ENCODE measurements at places on chromosomes 7 and 10.

- DNase-seq: peak; percentile 9
These were observed 51.2 kb upstream of the GTF2I start for GRCh38 chr7:74606101-74606908.

DNA sequence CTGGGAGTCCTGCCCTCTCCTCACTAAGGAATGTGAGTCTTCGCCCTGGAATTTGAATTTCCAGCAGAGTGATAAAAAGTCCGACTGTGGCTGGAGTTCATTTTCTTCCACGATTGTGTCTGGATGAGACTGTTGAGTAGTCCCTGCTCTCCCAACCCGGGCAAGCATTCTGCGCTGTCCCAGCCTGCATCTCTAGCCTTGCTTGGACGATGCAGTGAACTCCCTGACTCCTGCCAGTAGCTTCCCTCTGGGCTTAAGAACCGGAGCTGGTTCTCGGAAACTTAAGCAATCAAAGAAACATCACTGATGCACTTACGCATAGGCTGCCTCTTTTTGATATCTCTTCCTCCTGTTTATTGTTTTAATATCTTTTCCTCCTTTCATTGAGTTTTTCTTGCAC is 116.0 kb upstream of the FZD8 start:
- DNase-seq: no peak

- no peak for DNase-seq
These were observed 147.0 kb upstream of the SLC13A1 start for GRCh38 chr7:123346766-123347165.

GRCh38 chr7:66586181-66586580 is 42.5 kb upstream of the KCTD7 start:
- no peak for DNase-seq

- no peak for DNase-seq
These were observed 40.2 kb upstream of the SLC26A3 start for GRCh38 chr7:107843184-107843583.

- no peak for DNase-seq
These were observed 13.9 kb upstream of the ZNF862 start for GRCh38 chr7:149824301-149824741.

DNA sequence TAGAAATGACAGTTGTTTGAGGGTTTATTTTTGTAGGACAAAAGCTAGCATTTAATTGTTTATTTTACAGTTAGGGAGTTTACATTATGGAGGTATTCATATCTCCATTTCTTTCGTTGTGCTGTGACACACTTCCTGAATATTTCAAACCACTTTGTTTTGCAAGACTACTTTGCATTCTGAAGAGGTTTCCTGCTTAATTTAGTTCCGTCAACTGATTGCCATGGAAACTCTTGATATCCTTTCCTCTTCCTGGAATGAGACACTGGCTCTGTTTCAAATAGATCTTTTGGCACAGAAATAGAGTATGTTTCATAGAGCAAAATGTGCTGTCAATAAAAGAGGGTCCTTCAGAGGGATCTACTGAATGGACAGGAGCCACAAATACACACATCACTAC is 159.5 kb upstream of the AGR3 start:
- DNase-seq: no peak

- DNase-seq: no peak
These were observed 170.2 kb upstream of the AUTS2 start for GRCh38 chr7:69428089-69428488.

GRCh38 chr10:38025283-38025682 is 14.8 kb downstream of the ZNF33A start:
- DNase-seq: no peak

DNA sequence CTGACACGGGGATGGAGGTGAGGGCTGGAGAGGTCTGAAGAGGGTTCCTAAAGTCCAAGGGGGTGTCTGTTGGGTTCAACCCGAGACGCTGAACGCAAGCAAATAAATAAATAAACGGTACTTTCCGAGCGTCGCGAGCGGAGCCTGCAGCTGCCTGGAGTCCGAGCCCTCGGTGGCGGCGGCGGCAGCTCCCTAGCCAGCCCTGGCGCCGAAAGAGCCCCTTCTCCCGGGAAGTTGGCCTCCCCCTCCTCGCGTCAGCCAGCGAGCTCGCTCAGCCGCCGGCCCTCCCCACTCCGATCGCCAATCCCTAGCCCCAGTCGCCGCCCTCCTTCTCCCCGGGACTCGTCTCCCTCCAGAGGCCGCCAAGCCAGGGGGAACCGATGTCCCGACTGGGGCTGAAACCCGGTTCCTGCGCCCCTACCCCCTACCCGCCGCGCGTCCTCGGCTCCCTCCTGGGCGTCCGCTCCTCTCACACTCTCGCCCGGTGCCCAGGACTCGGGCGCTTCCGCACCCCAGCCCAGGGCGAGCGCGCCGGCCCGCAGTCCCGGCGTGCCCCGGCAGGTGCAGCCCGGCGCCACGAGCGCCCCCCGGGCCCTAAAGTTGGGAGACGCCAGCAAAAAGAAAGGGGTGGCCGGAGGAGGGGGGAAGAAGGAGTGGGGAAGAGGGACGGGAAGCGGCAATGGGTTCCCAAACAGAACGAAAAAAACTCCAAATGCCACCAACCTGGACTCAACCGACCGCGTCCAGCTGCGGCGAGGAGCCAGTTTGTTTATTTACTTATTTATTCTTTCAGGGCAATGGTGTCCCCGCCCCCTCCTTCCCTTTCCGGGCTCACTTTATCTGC is at the start of gene GFRA1:
TSS of gene GFRA1 (minus strand) at position 767 of the 844 bp plus-strand sequence. CDS start 1,177 bp downstream, outside the sequence.
- no peak for DNase-seq

- DNase-seq: no peak
These were observed 11.0 kb upstream of the BLVRA start for GRCh38 chr7:43747328-43748105.

- no peak for DNase-seq
These were observed 48.1 kb downstream of the EGFR start for GRCh38 chr7:55066938-55067337.

DNA sequence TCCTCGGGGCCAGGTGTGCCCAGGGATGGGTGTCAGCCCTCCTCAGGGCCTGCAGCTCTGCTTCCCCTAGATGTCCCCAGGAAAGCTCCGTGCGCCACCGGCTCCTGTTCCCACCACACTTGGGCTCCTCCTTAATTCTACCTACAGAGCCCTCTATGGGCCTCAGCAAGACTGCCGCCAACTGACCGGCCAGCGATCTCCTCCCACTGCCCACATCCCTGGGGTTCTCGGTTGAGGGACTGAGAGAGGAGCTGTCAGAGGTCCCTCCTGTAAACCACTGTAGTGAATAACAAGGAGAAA is 5.3 kb upstream of the LDB3 start:
- DNase-seq: no peak

DNA sequence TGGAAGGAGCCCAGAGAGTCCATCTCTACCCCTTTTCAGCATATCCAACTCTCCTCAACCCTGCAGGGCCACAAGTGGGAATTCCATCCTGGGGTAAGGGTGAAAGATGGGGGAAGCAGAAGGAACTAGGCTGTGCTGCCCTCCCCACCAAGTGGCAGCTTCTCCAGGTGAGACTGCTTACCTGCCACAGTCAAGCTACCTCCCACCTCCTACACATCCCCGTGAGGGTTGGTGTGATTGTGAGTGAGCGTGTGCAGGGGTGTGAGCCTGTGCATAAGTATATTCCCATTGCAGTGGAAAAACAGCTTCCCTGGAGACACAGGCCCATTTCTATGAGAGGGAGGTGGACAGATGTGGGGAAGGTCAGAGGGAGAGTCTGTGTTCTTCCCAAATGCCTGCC is 376.6 kb downstream of the PLXNA4 start:
- DNase-seq: no peak

DNA sequence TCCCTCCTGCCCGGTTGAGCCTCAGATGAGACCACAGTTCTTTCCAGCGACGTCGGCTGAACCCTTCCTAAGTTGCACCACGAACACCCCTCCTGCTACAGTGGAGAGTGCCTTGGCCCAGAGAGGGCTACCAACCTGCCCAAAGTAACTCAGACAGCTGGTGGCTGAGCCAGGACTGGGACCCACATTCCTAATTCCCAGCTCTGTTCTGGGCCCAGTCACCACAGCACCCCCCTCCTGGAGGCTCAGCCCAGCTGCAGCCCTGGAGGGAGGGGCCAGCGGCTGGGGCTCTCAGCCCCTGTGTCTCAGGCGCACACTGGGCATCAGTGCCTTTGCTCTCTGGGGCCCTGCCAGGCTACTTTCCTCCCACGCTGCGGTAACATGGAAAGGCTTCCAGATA is 10.6 kb downstream of the ATP6V1F start:
- DNase-seq: no peak

DNA sequence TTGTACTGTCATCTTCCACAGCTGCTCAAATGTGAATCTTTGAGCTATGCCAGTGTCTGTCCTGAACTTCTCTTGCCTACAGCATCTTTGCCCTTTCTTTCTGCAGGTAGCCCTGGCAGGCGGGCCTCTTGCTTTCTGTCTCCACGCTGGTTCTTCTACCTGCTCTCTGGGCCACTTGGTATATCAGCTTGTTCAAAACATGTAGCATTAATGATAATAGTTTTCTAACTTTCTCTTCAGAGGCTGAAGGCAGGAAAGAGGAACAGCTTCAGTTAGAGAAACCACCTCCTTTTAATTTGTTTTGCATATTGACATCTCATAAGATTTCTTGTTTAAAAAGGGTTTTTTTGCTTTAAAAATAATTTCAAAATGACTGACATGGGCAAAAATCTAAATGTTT is 923 bp upstream of the FGL2 start:
- no peak for DNase-seq

GRCh38 chr10:118663176-118663575 is 67.7 kb upstream of the PRLHR start:
- DNase-seq: no peak

- no peak for DNase-seq
These were observed 50.0 kb downstream of the SRI start for GRCh38 chr7:88169717-88170320.

DNA sequence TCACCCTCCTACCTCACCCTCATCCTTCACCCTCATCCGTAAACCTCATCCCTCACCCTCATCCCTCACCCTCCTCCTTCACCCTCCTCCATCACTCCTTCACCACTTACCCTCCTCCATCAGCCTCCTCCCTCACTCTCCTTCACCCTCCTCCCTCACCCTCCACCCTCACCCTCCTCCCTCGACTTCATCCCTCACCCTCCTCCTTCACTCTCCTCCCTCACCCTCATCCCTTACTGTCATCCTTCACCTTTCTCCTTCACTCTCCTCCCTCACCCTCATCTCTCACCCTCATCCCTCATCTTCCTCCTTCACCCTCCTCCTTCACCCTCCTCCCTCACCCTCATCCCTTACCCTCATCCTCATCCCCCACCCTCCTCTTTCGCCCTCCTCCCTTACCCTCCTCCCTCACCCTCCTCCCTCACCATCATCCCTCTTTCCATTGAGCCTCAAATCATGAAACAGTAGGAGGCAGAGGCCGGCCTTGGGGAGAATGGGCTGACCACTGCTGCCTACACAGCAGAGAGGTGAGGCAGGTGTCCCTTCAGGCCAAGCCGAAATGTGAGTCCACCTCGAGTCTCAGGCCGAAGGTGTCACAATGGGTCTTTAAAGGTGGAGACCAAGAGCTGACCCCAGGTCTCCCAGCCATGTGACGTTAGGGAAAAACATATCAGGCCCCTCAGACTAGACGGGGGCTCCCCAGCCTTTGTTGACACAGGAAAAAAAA is 53.0 kb downstream of the PDGFA start:
- DNase-seq: no peak

GRCh38 chr7:123191132-123191531 is 8.6 kb downstream of the SLC13A1 start:
- no peak for DNase-seq

GRCh38 chr10:124611738-124612137 is 132.4 kb downstream of the FAM53B start:
- DNase-seq: no peak

GRCh38 chr7:152759949-152760853 is 649 bp downstream of the ACTR3B start:
- DNase-seq: no peak

GRCh38 chr7:21941611-21942141 is 4.0 kb downstream of the CDCA7L start:
- DNase-seq: no peak

- no peak for DNase-seq
These were observed 694 bp upstream of the WASL start for GRCh38 chr7:123749537-123749857.

- DNase-seq: no peak
These were observed 63.2 kb downstream of the CCDC3 start for GRCh38 chr10:12938271-12938670.

DNA sequence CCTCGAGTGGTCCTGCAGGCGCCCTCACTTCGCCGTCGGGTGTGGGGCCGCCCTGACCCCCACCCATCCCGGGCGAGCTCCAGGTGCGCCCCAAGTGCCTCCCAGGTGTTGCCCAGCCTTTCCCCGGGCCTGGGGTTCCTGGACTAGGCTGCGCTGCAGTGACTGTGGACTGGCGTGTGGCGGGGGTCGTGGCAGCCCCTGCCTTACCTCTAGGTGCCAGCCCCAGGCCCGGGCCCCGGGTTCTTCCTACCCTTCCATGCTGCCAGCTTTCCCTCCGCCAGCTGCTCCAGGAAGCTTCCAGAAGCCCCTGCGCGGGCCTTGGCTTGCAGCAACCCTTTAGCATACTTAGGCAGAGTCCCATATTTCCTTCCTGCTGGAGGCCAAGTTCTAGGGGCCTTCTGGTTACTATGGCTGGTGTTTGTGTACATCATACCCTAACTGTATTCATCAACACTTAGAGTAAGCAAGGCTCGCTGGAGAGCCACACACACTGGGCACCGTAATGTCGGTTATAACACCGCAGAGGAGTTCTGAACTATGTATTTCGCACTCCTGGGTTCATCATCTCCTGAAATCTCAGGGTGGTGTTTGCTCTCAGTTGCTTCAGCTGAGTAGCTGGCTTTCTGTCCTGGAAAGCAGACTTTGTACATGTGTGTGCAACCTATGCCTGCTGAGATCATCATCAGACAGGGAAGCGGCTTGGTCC is 471 bp downstream of the MGMT start:
- no peak for DNase-seq

GRCh38 chr7:38629651-38630510 is 1.3 kb downstream of the AMPH start:
- DNase-seq: no peak

- no peak for DNase-seq
These were observed 38.8 kb upstream of the ASL start for GRCh38 chr7:66036788-66037187.

DNA sequence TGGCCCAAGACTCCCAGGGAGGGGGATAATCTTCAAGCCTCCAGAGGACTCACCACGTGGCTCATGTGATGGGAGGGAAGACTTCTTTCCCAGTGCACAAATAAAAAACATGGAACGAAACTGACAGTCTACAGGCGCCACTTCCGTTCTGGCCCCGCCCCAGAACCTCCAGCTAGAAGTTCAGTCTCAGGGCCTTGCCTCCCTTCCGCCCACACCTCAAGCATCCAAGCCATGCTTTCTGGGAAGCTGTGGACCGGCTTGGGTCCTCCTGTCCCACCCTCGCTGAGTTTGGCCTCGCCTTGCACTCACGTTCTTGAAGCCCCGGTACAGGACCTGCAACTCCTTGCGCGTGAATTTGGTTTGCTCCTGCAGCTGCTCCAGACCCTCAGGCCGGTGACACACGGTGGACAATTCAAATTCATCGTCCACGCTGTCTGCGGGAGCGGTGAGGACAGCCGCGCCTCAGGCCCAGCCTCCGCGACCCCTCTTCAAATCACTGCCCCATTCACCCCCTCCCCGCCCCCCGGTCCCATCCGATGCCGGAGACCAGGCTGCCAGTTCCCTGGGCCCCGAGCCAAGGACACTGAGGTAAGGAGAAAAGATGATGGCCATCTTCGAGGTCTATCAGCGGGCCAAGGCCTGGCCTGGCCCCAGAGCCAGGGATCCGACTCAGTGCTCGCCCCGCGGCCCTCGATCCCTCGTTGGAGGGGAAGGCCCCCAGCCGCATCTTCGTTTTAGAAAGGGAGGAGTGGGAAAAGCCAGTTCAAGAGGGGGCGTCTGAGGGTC is 10.7 kb upstream of the OGA start:
- DNase-seq: no peak

GRCh38 chr10:114779803-114780576 is 41.6 kb upstream of the FHIP2A start:
- no peak for DNase-seq
